SJSA1 (cell line): ENCODE measurements at places on chromosomes 4 and X. TPM values are rescaled to one million over a fixed set of nuclear protein-coding genes. Genes with fewer than 3 reads are reported as not detected.

AMTN gene
- total RNA-seq, result not detected in 2 replicates

- H3K36me3 ChIP-seq, result no peaks in the 10 kb centered on the region
- no peaks in the 10 kb centered on the region for H3K27me3 ChIP-seq
- peaks cover 34% of the 10 kb centered on the region for H3K4me1 ChIP-seq
- no peak for DNase-seq
Measured at GRCh38 chr4:15455290-15455689, 14.4 kb upstream of the CC2D2A start.

DNA sequence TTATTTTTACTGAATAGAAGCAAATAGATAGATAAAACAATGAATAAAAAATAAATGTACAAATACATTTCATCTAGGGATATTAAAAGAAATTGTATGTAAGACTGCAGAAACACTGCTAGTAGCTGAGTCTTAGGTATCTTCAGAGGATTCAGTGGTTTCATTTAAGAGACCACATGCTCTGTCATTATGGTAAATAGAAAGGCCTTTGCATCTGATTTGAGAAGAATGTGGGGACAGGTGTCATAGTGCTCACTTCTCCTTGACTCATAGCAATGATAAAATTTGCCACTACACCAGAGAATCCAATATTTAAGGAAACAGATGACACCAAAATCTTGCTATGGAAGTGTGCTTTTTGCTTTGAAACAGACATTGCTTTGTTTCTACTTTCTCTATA lies 59.8 kb upstream of the PPP1R2C start:
- DNase-seq, result no peak
- no peaks in the 10 kb centered on the region for H3K4me1 ChIP-seq
- no peaks in the 10 kb centered on the region for H3K27me3 ChIP-seq
- no peak overlapping the region for H3K4me3 ChIP-seq

DNA sequence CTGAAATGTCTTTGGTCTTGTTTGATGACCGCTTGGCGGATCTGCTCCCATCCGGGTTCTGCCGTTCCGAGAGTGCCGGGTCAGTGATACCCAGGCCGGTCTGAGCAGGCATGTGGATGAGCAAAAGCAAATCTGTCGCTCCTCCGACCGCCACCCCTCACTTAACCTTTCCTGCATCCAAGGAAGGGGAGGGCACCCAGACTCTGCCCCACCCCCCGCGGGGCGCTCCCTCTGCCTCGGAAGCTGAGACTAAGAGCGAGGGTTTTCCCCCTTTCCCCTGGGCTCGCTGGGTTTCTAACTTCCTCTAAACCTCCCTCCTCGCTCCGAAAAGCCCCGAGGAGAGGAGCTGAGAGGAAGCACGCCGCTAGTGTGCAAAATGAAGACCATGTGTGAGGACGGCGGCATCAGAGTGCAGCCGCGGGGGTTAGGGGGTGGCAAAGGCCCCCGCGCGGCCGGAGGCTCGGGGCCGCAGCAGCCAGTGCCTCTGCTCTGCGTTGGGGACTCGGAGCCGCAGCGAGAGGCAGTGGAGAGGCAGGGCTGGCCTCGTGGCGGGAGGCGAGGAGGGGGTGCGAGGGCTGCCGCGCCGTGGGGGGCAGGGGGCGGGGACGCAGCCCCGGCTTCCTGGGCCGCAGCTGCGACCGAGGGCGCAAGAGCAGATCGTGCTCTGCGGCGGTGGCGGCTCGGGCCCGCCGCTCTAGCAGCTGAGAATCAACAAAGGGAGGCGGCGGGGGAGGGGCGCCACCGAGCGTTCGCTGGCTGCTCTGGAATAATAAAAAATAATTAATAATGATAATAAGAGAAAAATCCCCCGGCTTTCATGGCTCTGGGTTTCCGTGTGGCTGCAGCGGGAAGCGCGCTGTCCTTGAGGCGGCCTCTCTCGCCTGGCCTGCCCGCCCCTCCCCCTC lies 55.8 kb upstream of the BCOR start:
- DNase-seq, result peak; percentile 54
- H3K27ac ChIP-seq, result peak overlapping the region; percentile 81; the same call in 1 of the 2 replicates
- no peaks in the 10 kb centered on the region for H3K36me3 ChIP-seq
- H3K4me3 ChIP-seq, result peak overlapping the region; percentile 38
- peaks cover 30% of the 10 kb centered on the region for H3K4me1 ChIP-seq
- H3K27me3 ChIP-seq, result no peaks in the 10 kb centered on the region

DNA sequence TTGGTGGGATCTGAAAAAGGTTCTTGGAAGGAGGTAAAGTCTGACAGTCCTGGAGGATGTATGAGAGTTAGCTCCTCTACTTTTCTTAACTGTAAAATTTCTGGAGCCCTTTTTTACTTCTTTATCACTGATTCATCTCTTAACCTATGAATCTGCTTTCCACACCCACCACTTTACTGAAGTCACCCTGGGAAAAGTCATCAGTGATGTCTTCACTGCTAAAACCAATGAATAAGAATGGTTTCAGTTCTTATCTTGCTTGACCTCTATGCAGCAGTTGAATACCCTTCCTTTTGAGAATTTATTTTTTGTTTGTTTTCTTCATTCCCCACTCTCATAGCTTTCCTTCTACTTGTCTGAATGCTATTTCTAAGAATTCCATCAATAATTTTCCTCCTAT lies 80.0 kb downstream of the AREG start:
- H3K36me3 ChIP-seq, result no peaks in the 10 kb centered on the region
- no peak overlapping the region for H3K4me3 ChIP-seq
- no peak for DNase-seq
- peaks cover 5% of the 10 kb centered on the region; the same call in 1 of the 2 replicates for H3K4me1 ChIP-seq
- no peaks in the 10 kb centered on the region for H3K27me3 ChIP-seq
- no peak overlapping the region for H3K27ac ChIP-seq

DNA sequence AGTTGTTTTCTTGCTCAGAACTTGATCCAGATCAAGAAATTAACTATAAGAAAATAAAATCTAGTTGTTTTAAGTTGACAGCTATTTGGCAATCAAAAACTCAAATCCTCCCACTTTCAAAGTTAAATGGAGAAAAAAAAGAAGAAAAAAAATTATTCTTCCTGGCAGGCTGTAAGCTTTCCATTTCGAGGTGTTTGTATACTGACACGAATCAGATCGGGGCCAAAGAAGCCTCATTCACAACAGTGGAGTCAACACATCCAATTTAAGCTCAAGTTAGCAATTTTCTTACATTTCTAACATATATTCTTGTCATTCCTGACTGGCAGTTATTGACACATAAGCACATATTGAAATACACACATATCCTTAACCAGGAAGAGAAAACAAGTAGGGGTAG lies 119.4 kb downstream of the UNC5C start:
- no peaks in the 10 kb centered on the region for H3K4me1 ChIP-seq
- no peak overlapping the region for H3K4me3 ChIP-seq
- H3K27me3 ChIP-seq, result no peaks in the 10 kb centered on the region
- no peak overlapping the region for H3K27ac ChIP-seq
- H3K36me3 ChIP-seq, result no peaks in the 10 kb centered on the region

FRG2 gene
- not detected in 2 replicates for total RNA-seq

- H3K27me3 ChIP-seq, result no peaks in the 10 kb centered on the region
- H3K27ac ChIP-seq, result peak overlapping the region; percentile 71
- no peak overlapping the region for H3K4me3 ChIP-seq
- H3K36me3 ChIP-seq, result no peaks in the 10 kb centered on the region
- peaks cover 12% of the 10 kb centered on the region for H3K4me1 ChIP-seq
Measured at GRCh38 chr4:66357316-66357715, 687.0 kb upstream of the EPHA5 start.

DNA sequence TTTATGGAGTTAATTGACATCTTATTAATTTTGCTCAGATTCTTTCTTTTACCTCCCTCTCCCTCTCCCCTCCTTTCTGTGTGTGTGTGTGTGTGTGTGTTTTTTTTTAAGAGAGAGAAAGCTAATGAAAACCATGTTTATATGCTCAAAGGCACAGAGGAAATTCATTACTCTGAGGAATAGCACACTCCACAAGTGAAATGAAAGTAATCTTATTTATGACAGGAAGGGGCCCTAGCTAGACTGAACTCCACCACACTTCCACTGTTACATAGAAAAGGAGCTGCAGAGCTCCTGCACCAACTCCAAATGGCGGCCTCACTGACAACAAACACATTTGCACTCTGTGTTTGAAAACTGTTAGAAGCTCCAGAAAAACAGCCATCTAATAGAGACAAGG lies 150.6 kb downstream of the RASL11B start:
- H3K36me3 ChIP-seq, result no peaks in the 10 kb centered on the region
- no peaks in the 10 kb centered on the region for H3K27me3 ChIP-seq
- no peak for DNase-seq
- H3K27ac ChIP-seq, result peak overlapping the region; percentile 34; the same call in 1 of the 2 replicates
- no peak overlapping the region for H3K4me3 ChIP-seq

HTRA3 gene
- 0.03 TPM in 1 of 2 replicates, not detected in the other for total RNA-seq

STATH gene
- total RNA-seq, result not detected in 2 replicates

DNA sequence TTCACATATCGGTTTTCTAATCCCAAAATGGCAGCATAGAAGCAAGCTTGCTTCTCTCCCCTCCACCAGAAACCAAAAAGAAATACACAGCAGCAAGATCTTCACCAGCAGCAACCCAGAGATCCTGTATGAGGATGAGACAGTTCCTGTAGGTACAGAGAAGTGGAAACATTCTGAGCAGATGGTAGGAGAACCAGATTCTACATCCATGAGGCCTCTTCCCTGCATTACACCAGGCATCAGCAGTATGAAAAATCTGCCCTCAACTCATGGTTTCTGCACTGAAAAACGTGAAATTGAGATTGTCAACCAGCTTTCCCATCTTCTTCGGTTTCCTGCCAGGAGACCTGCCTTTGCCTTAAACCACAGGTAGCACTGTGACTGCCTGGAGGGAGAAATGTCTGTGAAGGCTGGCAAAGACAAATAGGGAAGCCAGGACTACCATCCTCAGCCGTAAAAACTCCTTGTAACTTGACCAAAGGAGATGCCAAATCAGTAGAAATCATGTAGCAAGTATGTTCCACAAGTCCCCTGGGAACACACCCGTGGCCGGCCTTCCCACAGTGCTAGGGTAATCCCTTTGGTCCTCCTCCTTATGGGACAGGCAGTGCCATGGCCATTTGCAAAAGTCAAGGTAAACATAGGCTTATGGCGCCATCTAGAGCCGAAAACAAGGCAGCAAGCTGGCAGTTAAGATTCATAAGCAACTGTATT lies 24.0 kb upstream of the MTHFD2L start:
- no peak overlapping the region for H3K27ac ChIP-seq
- no peaks in the 10 kb centered on the region for H3K27me3 ChIP-seq
- peaks cover 4% of the 10 kb centered on the region; the same call in 1 of the 2 replicates for H3K4me1 ChIP-seq
- no peak overlapping the region for H3K4me3 ChIP-seq
- no peaks in the 10 kb centered on the region for H3K36me3 ChIP-seq

SPANXD gene
- not detected in 2 replicates for total RNA-seq

BLOC1S4 gene
- total RNA-seq, result 14.4 and 25.0 TPM in 2 replicates

- no peaks in the 10 kb centered on the region for H3K4me1 ChIP-seq
- no peaks in the 10 kb centered on the region for H3K27me3 ChIP-seq
- peak; percentile 5 for DNase-seq
- no peak overlapping the region for H3K4me3 ChIP-seq
- H3K27ac ChIP-seq, result no peak overlapping the region
Measured at GRCh38 chr4:6343939-6344408, 74.3 kb downstream of the WFS1 start.

DNA sequence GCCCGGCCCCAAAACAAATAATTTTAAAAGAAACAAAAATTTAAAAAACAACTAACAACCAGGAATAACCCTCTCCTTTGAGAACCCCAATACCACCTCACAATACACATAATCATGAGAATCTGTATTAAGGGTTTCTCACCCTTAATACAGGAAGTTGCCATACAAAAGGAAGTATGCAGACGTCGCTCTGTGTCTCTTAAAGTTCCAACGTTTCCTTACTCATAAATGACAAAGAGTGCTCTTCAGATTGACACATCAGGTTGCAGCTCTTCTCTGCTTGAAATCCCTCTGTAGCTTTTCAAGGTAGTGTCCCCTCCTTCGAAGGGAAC lies 73.9 kb upstream of the IRF2 start:
- H3K36me3 ChIP-seq, result no peaks in the 10 kb centered on the region
- no peak overlapping the region for H3K4me3 ChIP-seq
- H3K4me1 ChIP-seq, result no peaks in the 10 kb centered on the region
- H3K27me3 ChIP-seq, result peaks cover 7% of the 10 kb centered on the region; the same call in 1 of the 2 replicates
- no peak overlapping the region for H3K27ac ChIP-seq

DNA sequence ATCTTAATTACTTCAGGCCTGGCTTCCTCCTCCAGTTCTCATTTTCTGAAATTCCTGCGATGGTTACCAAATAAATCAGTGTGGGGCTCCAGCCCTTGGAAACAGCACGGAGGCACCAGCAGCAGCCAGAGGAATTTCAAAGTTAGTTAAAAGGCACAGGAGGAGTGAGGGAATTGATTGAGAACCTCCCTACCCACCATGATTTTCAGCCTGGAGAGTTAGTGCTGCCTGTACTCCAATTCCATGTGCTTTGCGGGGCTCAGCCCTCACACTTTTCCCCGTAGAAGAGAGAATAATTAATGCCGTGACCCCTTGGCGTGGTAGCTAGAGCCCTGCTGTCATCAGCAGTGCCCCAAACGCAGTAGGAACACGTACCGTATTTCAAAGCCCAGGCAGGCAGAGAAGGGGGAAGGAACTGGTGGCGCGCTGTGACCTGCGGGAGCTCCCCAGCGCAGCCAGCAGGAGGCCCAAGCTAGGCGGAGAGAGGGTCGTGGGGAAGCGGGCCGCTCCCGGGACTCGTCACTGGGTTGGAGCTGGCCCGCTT lies 84.0 kb upstream of the IGFBP7 start:
- H3K4me1 ChIP-seq, result peaks cover 5% of the 10 kb centered on the region; the same call in 1 of the 2 replicates
- no peak for DNase-seq
- H3K36me3 ChIP-seq, result no peaks in the 10 kb centered on the region

GRCh38 chr4:114791976-114792375 lies 193.4 kb downstream of the UGT8 start:
- H3K4me1 ChIP-seq, result no peaks in the 10 kb centered on the region
- H3K27me3 ChIP-seq, result no peaks in the 10 kb centered on the region
- DNase-seq, result no peak
- no peak overlapping the region for H3K27ac ChIP-seq
- H3K4me3 ChIP-seq, result no peak overlapping the region

TAF7L gene
- 0.08 TPM in 1 of 2 replicates, not detected in the other for total RNA-seq

DNA sequence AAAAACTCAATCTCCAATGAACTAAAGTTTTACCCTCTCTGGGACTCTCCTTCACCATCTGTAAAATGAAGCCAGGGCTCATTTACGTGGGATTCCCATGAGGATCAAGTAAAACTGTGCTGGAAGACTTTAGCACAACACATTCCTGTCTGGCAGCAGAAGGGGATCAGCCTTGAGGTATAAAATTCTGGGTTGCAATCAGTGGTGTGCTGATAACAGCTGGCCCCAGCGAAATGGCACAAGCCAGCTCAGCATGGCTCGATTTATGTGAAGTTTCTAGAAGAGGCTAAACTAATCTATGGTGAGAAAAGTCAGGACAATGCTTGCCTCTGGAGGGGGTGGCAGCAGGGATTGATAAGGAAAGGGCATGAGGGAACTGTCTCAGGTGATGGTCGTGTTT lies 28.4 kb downstream of the ZNF630 start:
- H3K36me3 ChIP-seq, result no peaks in the 10 kb centered on the region
- H3K4me3 ChIP-seq, result no peak overlapping the region
- no peaks in the 10 kb centered on the region for H3K4me1 ChIP-seq
- no peak overlapping the region for H3K27ac ChIP-seq
